Ammon's horn (tissue), 1 donor: ENCODE measurements at places on chromosomes 2 and 18.
A peak's percentile ranks its signal among the peaks of the same experiment; 100 is the strongest.

- DNase-seq, result no peak
These were observed 86.8 kb upstream of the GULP1 start for GRCh38 chr2:188204824-188205223.

- DNase-seq, result no peak
These were observed 604 bp upstream of the VIL1 start for GRCh38 chr2:218418321-218418716.

DNA sequence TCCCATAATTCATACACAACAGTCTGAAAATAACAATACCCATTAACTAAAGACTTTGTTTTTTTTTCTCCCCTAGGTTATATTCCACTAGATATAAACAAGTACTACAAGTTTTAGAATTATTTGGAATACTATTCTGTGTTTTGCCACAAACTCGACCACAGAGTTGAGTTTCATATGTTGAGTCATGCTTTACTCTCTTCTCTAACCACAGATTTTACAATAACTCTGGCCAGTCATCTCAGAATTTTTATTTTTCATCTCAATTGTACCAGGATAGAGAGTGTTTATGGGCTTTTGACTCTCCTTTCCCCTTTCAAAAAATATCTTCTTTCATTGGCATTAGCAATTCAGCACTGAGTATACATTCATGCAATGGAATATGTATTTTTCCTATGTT, 348.7 kb upstream of the GALNT5 start:
- DNase-seq, result no peak

GRCh38 chr18:44602845-44603244, 77.8 kb upstream of the SETBP1 start:
- no peak for DNase-seq

- DNase-seq, result no peak
These were observed 26.5 kb upstream of the CHST9 start for GRCh38 chr18:27211569-27211968.

- DNase-seq, result no peak
These were observed 50.8 kb downstream of the EMILIN2 start for GRCh38 chr18:2897448-2898185.

DNA sequence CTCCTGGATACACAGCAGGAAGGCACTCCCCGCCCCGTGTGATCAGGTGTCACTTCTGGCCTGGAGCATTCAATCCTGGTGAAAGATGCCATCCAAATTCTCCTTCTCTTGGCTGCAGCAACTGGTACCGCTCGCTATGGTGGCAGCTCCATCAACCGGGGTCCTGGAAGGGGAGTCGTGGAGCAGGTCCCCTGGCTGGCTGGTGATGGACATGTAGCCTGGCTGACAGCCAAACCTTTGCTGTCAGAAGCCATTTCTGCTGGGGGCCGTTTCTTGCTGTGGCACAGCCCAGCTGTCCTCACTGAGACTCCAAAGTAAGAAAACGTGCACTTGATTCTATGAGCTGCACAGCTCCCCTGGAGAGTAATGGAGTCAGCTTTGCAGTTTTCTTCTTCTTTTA, 7.1 kb upstream of the CYS1 start:
- DNase-seq, result no peak

GRCh38 chr18:9694952-9695495, 13.1 kb upstream of the RAB31 start:
- DNase-seq, result no peak

GRCh38 chr18:23146861-23147469, 11.7 kb downstream of the CABLES1 start:
- no peak for DNase-seq

GRCh38 chr18:79394534-79395307, 1.0 kb upstream of the NFATC1 start:
- DNase-seq, result no peak

GRCh38 chr2:177325554-177325953, 61.0 kb upstream of the NFE2L2 start:
- no peak for DNase-seq

DNA sequence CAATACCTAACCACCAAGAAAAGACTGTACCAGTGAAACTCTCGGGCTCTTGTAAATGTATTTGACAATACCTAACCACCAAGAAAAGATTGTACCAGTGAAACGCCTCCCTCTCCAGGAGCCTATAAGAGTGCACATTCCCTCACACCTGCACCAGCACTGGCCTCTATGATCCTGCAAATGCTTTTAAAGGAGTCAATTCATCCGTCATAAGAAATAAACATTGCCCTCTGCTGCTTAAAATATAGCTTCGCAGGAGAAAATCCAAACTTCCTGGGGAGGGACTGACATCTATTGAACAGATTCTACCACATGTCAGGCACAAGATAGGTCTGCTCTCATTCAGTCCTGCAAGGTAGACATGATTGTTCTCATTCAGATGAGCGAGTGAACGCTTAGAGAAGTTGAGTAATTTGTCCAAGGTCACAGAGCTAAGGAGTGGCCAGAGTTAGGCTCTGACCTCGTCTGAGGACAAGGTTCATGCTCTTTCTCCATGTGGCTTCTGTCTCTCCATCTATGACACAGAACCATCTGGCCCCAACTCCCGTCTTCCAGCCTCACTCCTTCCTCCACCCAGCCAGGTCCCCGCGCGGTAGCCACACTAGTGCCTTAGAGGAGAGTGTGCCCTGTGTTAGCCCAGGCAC, 38.7 kb downstream of the MCFD2 start:
- DNase-seq, result peak; percentile 33

GRCh38 chr2:143608758-143609157, 479.5 kb downstream of the ARHGAP15 start:
- no peak for DNase-seq

DNA sequence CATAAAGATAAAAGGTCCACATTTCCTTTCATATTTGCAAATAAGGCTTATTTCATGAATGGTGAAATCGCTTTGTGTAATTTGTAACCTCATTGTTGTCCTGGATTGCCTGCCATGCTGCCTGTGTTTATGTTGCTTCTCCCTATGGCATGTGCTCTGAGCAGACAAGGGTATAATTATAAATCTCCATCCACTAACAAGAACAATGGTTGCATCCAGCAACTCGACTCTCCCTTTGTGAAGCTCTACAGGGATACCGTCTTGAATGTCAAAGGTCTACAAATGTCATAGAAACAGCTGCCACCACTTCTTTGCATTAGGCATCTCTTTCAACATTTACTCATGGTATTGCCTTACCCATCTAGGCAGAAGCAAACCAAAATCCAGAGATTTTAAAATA, 209.6 kb downstream of the SLC8A1 start:
- no peak for DNase-seq

DNA sequence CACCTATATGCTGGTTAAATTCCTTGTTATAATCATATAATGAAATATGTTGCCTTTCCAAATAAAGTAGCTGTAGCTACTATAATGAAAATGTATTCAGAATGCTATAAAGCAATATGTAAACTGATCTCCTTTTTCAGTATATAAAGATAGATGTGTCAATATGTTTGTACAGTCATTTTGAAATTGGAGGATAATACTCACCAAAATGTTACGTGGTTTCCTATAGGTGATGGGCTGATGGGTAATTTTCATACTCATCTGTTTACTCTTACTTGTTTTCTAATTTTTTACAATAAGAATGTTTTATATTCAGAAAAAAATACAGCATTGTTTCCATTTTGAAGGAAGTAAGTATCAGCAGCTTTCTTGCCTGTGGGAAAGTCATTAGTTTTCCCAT, 70.2 kb downstream of the PRKRA start:
- DNase-seq, result no peak

DNA sequence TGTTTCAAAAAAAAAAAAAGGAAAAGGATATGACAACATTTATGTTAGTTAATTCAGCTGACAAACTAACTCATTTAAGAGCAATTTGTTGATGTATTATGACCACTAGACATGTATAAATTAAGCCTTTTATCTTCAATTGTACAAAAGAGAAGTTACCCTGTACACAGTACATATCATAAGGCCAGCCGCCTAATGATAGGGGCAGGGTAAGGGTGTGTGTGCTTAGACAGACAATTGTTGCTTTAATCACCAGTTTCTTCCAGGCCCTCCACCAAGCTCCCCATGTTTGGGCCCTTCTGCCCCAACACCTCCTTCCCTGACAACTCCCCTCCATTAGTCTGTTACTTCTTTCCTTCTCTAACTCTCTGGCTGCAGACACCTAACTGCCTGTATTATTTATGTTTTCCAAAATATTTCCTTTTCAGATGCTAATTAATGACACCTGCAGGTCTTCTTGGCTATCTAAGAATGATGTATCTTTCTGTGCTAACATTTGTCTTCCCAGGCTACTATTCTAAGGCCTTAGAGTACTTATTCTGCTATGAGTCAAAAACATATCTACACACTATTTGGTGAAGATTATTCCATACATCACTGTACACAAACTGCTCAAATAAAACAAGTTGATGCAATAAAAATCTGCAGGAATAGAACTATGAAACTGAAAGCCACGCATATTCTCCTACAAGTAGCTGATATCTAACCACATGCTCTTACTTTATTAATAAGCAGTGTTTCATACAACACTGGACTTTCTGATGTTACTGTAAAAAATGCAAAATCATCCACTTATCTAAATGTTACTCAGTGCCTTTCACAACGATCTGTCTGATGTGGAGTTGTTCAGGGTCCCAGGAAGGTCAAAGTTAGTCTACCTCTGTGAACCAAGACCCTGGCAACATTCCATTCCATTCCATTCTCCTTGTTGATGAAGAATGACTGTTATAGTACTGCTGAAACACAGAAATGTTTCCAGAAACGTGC, 26.4 kb downstream of the TMEM131 start:
- DNase-seq, result no peak

DNA sequence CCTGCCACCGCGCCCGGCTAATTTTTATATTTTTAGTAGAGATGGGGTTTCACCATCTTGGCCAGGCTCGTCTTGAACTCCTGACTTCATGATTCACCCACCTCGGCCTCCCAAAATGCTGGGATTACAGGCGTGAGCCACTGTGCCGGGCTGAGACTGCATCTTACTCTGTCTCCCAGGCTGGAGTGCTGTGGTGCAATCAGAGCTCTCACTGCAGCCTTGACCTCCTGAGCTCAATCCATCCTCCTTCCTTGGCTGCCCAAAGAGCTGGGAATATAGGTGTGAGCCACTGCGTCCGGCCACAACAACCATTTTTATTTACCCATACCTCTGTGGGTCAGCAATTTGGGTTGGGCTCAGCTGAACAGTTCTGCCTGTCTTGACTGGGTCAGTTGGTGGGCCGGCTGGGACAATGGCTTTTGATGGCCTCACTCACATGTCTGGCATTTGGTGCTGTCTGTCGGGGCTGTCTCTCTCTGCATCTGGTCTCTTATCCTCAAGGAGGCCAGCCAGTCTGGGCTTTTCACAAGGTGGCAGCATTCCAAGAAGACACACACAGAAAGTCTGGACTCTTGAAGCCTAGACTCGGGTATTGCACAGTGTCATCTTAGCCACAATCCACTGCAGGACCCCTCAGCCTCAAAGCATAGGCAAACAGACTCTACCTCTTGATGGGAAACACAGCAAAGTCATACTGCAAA, 116.8 kb upstream of the GATA6 start:
- no peak for DNase-seq
